Mammary microvascular endothelial cell (primary cell): ENCODE measurements at places on chromosomes 1 and 21. TPM values are rescaled to one million over a fixed set of nuclear protein-coding genes. Genes with fewer than 3 reads are reported as not detected.

SCMH1 gene
- 16.3 and 16.9 TPM in 2 replicates for total RNA-seq

MATN1 gene
- total RNA-seq: not detected in 2 replicates

B3GALT5 gene
- total RNA-seq: not detected in 2 replicates

FAM72D gene
- 2.4 and 4.6 TPM in 2 replicates for total RNA-seq

HOOK1 gene
- total RNA-seq: not detected in 2 replicates

CNR2 gene
- not detected in 2 replicates for total RNA-seq

ACTA1 gene
- total RNA-seq: not detected in 2 replicates

EFNA1 gene
- total RNA-seq: 30.8 and 33.2 TPM in 2 replicates

SPRR2F gene
- not detected in 2 replicates for total RNA-seq

FTCD gene
- not detected in 2 replicates for total RNA-seq

KCNK2 gene
- total RNA-seq: not detected in 2 replicates

CACHD1 gene
- 9.1 and 9.2 TPM in 2 replicates for total RNA-seq

S100A9 gene
- not detected in 2 replicates for total RNA-seq

LAMC2 gene
- total RNA-seq: 20.5 and 20.6 TPM in 2 replicates

REN gene
- 0.39 and 0.40 TPM in 2 replicates for total RNA-seq

XCL1 gene
- total RNA-seq: not detected in 2 replicates
